ENCODE measurements at places on chromosomes 3 and 15. TPM values are rescaled to one million over a fixed set of nuclear protein-coding genes. Genes with fewer than 3 reads are reported as not detected.

GRCh38 chr3:63966007-63966406 lies 53.8 kb upstream of the SCAANT1 start:
- DNase-seq: no peak

GRCh38 chr3:134189849-134190248 lies 60.8 kb downstream of the RYK start:
- no peak for DNase-seq

DNA sequence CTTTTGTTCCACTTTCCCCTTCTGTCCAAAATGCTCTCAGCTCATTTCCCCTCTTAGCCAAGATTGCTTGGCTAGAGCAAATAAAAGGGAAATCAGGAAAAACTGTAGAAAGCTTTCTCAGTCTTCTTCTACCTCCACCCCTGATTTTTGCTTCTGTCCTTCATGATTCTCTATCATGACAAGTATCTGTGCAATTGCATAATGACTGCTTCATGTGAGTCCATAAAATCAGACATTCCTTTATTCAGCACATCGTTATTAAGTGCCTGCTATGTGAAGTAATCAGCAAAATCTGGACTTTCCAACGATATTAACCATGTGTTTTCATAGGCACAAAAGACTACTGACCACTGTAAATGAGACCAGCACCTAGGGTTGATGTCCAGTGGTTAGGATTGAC lies 321.5 kb upstream of the CBLB start:
- no peak for DNase-seq

DNA sequence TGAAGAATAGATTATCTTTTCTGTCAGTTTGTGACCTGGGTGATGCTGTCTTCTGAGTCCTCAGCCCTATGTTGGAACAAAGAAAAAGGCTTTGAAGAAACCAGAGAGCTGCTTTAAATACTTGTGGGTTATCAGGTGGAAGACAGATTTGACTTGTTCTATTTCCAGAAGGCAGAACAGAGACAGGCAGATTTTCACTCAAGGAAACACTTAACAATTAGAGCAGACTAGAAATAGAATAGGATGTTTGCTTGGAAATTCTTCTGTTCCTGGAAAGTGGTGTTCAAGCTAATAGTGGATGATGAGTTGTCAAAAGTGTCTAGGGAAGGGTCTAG lies 219.4 kb downstream of the UBE2E2 start:
- DNase-seq: no peak

DNA sequence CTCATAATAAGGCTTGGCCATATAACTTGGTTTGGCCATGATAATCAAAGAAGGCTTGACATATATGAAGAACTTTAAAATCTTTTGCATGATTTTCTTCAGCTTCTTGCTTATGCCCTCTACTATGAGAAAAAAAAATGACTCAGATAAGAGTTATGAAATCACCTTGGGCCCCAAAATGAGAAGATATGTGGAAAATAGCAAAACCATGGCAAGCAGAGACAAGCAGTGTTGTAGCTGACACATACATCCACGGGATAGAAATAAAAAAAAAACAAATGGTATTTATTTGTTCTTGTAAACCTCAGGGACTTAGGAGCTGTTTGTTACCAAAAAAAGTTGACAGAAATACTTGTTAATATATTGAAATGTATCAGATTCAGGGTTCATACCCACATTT lies 614.8 kb upstream of the BCHE start:
- no peak for DNase-seq

DNA sequence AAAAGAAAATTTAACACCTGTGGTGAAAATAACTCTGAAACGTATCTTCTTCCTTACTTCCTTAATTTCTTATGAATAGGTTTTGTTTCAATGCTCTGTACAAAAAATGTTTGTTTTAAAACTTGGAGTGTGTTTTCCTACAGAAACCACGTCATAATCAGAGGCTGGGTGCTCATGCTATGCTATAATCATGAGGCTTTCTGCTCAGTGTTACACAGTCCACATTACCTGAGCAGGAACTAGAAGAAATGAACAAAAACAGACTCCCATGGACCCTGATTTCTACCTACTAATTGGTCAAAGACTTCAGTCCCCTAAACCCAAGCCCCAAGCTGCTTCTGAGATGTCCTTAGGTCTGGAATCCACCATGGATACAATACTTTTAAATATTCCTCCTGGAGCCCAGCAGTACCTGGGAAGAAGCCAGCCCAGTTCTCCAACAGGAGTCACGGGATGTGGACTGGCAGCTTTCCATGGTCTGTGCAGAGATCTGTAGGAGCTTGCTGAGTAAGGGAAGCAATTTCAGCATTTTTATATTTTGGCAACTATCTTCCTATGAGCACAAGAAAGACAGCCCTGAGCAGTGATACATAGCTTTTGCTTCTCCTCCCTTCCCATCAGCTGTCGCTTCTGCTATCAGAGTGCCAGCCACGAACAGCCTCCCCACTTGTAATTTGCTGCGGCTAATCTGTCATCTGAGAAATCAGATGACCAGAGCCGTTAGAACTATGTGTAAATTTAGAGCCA lies 65.6 kb downstream of the WDR72 start:
- no peak for DNase-seq

- no peak for DNase-seq
These were observed 392.6 kb upstream of the TPM1 start for GRCh38 chr15:62649793-62650420.

- no peak for DNase-seq
These were observed 20.2 kb upstream of the PARP14 start for GRCh38 chr3:122660297-122660974.

DNA sequence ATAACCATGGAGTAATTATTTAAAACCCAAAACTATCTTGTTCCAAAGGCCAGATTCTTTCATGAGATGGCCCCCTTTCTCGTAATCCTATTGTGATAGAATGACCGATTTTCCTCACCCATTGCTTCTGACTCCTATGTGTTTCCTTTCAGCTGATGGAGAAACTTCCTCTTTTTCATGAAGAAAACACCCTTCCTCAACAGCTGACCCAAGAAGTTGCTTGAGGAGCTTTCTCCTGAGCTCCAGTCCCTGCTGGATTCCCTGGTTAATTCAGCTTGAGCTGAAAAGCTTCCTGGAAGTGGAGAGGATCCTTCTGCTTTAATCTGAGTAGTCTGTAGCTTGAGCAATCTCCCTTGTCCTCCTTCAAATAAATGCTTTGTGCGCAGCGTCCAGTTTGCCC lies 75.0 kb downstream of the BFSP2 start:
- DNase-seq: no peak

DNA sequence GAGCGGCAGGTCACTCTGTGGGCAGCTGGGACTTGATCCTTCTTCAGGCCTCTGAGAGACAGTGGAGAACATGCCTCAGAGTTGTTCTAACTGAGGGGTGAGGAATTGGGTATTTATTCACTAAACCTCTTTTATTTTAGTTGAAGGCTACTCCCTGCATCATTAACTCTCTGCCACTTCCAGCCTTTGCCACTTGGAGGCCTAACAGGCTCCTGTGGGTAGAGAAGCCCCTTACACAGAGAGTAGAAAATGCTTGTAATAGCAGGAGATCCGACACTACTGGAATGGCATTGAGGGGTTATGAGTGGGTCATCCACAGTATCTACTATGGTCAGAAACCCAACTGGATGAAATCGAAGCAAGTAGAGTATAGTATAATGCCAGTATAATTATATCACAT lies 81.7 kb downstream of the RYR3 start:
- no peak for DNase-seq

- DNase-seq: no peak
These were observed at the start of gene PRR20G for GRCh38 chr3:127287840-127288239. Gene PRR20G, minus strand, starts transcription at chr3:127288046. Its CDS starts 681 bp downstream, at chr3:127287365.

DNA sequence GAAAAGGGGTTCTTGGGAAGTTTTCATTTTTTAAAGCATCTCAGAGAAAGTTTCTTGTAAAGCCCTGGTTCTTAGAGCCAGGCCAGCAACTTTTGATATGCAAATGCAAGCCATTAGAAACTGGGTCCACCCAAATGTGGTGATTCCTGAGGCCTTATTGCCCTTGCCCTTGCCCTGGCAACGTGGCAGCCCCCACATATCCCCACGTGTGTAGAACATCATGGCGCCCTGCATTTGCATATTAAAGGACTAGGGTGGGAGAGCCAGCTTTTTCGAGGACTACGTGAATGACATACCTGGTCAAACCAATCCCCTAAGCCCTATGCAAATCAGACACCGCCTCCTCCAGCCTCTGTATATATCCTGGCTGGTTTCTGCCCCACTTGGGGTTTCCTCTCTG lies 314.9 kb upstream of the NECTIN3 start:
- no peak for DNase-seq

GRCh38 chr15:33902043-33902442 lies 66.3 kb upstream of the CHRM5 start:
- DNase-seq: no peak

HOMER2 gene
- polyA plus RNA-seq: 0.61 TPM

GCNT3 gene
- not detected for polyA plus RNA-seq

TPRA1 gene
- polyA plus RNA-seq: 20.6 TPM

GUCA1C gene
- polyA plus RNA-seq: not detected

Data from AG04450 (cell line).